ENCODE measurements at places on chromosomes 2 and 18. TPM values are rescaled to one million over a fixed set of nuclear protein-coding genes. Genes with fewer than 3 reads are reported as not detected.

PER2 gene
- 6.9 TPM for polyA plus RNA-seq

DSEL gene
- polyA plus RNA-seq = 11.8 TPM

SYT4 gene
- polyA plus RNA-seq = 0.45 TPM

NETO1 gene
- polyA plus RNA-seq = not detected

PROKR1 gene
- polyA plus RNA-seq = 1.1 TPM

TEX44 gene
- polyA plus RNA-seq = not detected

KIAA1328 gene
- polyA plus RNA-seq = 8.5 TPM

SPDYA gene
- 0.50 TPM for polyA plus RNA-seq

All from muscle of arm (tissue), 14 donors.